Osteoblast (primary cell): ENCODE measurements at places on chromosomes 12 and 14. TPM values are rescaled to one million over a fixed set of nuclear protein-coding genes. Genes with fewer than 3 reads are reported as not detected.

LAG3 gene
- not detected in 2 replicates for total RNA-seq

SDS gene
- under 0.01 TPM in 1 of 2 replicates, not detected in the other for total RNA-seq

DNA sequence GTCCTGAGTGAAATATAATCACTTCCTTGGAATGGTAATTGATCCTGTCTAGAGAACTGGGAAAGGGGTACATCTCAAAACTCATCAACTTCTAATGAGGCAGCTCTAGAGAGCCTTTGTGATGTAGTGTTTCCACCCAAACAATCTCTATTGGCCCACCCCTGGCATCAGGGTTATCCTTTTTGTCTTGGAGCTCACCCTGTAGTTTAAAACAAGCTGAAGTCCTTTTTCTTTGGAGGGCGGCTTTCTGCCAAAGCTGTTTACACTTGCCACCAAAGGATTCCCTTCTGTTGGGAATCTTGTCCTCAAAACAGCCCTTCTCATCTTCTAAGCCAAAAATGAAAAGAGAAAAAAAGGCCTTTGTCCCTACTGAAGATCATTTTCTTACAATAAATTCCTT is 60.6 kb upstream of the GTF2A1 start:
- no peak for DNase-seq

GRCh38 chr12:820336-820735 is 68.0 kb downstream of the WNK1 start:
- no peak for DNase-seq

DNA sequence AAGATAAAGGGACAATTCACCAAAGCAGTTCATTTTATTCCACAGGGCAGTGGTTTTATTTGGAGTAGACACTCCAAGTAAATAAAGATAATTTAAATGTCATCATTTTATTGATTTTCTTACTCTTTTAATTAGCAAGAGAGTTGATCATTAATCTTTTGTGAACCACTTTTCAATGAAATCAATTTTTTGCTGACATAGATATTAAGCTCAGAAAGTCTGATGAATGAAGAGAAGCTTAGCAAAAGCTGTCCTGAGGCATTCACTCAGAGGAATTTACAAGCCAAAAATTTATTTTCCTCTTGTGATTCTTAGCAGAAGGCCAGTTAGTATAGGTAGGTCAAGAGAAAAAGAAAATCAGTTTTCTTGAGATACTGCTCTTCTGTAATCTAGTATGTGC is 618.0 kb downstream of the CCER1 start:
- DNase-seq, result no peak

GRCh38 chr12:89307474-89308253 is 44.6 kb downstream of the DUSP6 start:
- no peak for DNase-seq

DNA sequence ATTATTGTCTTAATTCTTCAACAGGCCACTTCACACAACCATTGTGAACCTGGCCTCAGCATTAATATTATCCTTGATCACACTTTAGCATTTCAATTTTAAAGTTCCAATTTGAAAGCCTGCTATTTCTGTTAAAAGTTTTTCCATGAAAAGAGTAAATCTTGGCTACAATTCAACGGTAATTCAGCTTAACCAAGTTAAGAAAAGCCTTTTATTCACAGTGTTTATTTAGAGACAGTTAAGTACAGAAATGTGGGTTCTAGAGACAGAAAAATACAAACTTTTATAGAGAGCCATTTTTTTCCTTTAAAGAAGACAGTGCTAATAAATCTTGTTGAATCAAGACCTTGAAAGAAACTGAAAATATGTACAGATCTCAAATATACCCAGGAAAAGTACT is 103.9 kb downstream of the NPAS3 start:
- no peak for DNase-seq

- peak; percentile 83 for DNase-seq
These were observed 11.9 kb upstream of the TMEM119 start for GRCh38 chr12:108609537-108610335.
